ENCODE measurements at places on chromosomes 4 and X. TPM values are rescaled to one million over a fixed set of nuclear protein-coding genes. Genes with fewer than 3 reads are reported as not detected.

DNA sequence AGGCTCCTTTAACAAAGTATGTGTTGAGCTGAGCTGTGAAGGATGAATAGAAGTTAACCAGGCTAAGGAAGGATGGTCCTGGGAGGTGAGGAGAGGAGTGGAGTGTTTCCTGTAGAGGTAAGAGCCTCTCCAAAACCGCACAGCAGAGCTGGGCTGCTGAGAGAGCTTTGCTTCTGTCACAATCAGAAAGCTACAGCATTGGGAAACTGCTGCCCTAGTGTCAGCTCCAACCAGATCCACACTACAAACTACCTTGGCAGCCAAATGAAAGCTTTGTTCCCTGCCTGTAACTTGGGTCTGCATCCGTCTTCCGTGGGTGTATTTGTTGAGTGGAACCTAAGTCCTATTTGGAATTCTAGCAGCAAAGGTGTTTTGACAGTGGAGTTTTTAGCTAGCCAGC, 91.8 kb downstream of the REPS2 start:
- DNase-seq: no peak

GRCh38 chr4:81346719-81347118, 125.0 kb downstream of the RASGEF1B start:
- no peak for DNase-seq

GRCh38 chr4:25477221-25477620, 100.2 kb downstream of the ANAPC4 start:
- no peak for DNase-seq

DNA sequence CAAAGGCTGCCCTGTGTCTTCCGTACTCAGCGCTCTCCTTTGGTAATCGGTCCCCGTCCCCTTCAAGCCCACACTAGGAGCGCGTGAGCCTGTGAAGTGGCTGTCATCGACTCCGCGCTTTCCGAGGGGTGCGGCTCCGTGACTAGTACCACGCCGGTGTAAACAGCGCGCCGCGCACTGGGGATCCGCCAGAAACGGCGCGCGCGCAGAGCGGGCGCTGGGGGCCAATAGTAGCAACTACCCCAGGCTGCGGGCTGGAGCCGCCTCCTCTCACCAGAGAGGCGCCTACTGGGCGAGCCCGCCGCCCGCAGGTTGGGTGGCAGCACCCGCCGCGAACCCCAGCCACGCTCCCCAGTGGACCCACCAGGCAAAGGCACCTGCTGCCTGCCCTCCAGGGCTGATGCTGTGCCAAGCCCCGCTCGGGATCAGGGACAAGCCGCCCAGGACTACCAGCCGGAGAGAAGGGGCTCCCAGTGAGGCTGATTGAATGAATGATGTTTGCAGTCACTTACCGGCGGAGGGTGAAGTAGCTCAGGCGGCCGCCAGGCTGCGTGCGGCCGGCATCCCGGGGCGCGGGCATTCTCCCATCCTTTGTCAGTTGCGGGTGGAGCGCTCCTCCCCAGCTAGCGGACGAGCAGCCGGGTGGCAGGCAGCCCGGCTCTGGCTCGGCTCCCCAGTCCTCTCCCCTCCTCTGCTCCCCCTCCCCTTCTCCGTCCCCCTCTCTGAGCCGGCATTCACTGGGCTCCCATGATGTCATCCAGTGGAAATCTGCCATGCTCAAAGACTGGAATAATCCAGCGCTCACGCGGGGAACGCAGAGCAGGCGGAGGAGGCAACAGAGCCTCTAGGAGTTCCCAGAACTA, 370.3 kb upstream of the SMIM31 start:
- peak; percentile 11 for DNase-seq

DNA sequence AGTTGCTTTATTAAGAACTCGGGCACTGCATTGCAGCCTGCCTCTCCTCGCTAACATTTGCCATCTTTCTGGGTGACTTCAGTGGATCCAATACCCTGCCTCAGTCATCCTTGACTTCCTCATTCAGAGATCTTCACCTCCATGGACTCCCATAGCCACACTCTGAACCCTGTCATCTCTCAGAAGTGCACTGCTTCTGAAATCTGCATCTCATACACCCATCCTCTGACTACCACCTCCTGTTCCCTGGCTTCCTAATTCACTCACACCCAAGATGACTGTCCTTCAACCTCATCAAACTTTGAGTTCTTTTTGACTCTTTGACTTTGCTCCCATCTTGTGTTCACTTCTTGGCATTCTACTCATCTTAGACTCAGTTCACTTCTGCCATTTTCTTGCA, 25.3 kb upstream of the CYBB start:
- DNase-seq: no peak

- DNase-seq: no peak
These were observed 43.8 kb upstream of the KCNIP4 start for GRCh38 chr4:21992330-21992729.

GRCh38 chrX:10507876-10508275, 112.5 kb downstream of the MID1 start:
- no peak for DNase-seq

Gene LEF1
- total RNA-seq: 239 TPM

Gene MMGT1
- total RNA-seq: 20.5 TPM

- no peak for DNase-seq
These were observed 105.8 kb upstream of the EGFL6 start for GRCh38 chrX:13463608-13464007.

GRCh38 chrX:36434522-36434921, 515.0 kb downstream of the CFAP47 start:
- DNase-seq: no peak

DNA sequence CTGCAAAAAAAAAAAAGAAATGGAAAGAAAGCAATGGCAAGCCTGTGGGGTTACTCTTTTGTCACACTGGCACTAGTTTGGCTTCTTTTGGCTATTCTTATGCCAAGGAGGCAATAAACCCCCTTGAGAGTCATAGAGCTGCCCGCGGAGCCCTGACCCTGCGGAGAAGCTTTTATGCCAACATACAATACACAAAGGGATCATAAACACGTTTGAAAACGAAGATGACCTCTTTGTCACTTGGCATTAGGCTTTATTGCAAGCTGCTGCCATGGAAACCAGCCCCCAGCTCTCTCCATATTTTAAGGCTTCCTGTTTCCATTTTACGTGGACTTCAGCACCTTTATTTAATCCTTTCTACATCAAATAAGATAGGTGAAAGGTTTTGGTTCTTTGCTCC, 7.6 kb downstream of the NEUROG2 start:
- no peak for DNase-seq
